ENCODE measurements at places on chromosomes 4 and X. TPM values are rescaled to one million over a fixed set of nuclear protein-coding genes. Genes with fewer than 3 reads are reported as not detected.

Gene SLC4A4
- total RNA-seq = 5.2 TPM

Gene ADGRG2
- total RNA-seq = 1.6 TPM

Gene AKAP14
- total RNA-seq = not detected

Gene RADX
- total RNA-seq = 1.1 TPM

Gene TRIM60
- not detected for total RNA-seq

Gene HERC6
- 8.5 TPM for total RNA-seq

Gene UGT2B7
- total RNA-seq = not detected

Gene SPANXN5
- total RNA-seq = not detected

Gene SEPTIN6
- 25.2 TPM for total RNA-seq

Gene MAD2L1
- 10.1 TPM for total RNA-seq

Gene VCX3A
- not detected for total RNA-seq

Gene DRP2
- 0.13 TPM for total RNA-seq

Gene SLC16A2
- total RNA-seq = 18.6 TPM

Gene ARHGAP6
- 1.3 TPM for total RNA-seq

All from articular chondrocyte of knee joint (primary cell).